ENCODE measurements at places on chromosomes 13 and 19.
A peak's percentile ranks its signal among the peaks of the same experiment; 100 is the strongest.

- no peak for DNase-seq
Observed at GRCh38 chr13:66087269-66087710, 1142.8 kb downstream of the PCDH9 start.

GRCh38 chr13:80877209-80877943 lies 536.5 kb upstream of the SPRY2 start:
- no peak for DNase-seq

DNA sequence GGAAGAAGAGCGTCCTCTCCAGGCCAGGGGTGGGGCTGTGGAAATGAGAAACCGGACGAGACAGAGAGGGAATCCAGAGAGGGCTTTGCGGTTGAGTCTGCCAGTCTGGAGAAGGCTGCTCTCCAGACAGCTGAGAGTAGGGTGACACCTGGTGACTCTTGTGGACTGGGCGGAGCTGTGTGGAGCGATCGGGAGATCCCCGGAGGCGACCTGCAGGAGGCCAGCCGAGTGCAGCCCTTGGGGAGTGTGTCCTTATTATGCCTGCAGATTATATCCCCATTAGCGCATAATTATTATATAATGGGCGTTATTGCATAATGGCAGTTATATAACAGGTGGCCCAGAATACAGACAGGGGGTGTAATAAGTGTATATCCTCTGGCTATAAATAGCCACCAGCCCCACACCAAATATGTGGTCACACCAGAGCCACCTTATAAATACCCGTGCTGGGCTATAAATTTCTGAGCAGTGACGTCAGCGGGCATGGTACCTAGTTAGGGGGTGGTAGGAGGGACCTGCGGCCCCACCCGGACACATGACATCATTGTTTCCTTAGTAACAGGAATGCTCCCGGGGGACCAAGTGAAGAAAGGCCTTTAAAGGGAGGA lies 41.2 kb downstream of the NFIX start:
- no peak for DNase-seq

- DNase-seq = no peak
Observed at GRCh38 chr19:8460516-8461298, 15.9 kb downstream of the HNRNPM start.

DNA sequence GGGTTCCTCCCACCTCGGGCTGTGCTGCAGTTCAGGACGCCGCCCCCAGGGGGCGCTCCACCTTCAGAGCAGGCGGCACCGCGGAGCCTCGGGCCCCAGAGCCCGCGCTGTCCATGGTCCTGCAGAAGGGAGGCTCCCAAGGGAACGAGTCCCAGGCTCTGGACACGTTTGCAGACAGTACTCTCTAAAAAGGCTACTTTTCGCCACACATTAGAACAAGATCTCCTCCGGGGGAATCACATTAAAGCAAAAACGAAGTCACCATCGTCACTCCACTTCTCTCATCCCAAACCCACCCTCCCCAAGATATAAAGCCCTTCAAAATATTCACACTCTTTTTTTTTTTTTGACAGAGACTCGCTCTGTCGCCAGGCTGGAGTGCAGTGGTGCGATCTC lies 4.6 kb upstream of the SIGLEC10 start:
- DNase-seq = peak; percentile 85

GRCh38 chr13:50171590-50172282 lies 156.5 kb downstream of the KCNRG start:
- DNase-seq = no peak

GRCh38 chr19:35217649-35217990 lies 10.9 kb downstream of the FAM187B start:
- no peak for DNase-seq

GRCh38 chr19:53927739-53928138 lies 18.7 kb downstream of the CACNG7 start:
- DNase-seq = no peak

DNA sequence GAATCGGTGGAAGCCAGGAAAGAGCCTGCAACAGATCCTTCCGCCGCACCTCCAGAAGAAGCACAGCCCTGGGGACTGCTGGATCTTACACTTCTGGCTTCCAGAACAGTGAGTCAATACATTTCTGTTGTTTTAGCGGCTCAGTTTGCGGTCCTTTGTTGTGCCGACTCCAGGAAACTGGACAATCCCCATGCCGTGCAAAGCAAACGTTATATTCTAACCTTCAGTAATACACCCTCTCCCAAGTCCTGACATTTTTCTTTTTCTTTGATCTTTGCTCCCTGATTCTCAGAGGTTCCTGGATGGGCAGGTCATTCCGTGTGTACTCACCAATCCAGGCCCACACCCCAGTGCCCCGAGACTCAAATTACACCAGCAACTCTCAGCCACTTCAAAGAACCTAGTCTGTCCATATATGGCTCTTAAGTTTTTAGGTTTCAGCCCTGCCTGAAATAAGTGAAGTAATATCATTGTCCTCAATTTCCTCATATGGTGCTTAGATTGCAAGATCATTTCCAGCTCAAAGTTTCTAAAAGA lies 387.1 kb upstream of the SGCG start:
- DNase-seq = no peak

DNA sequence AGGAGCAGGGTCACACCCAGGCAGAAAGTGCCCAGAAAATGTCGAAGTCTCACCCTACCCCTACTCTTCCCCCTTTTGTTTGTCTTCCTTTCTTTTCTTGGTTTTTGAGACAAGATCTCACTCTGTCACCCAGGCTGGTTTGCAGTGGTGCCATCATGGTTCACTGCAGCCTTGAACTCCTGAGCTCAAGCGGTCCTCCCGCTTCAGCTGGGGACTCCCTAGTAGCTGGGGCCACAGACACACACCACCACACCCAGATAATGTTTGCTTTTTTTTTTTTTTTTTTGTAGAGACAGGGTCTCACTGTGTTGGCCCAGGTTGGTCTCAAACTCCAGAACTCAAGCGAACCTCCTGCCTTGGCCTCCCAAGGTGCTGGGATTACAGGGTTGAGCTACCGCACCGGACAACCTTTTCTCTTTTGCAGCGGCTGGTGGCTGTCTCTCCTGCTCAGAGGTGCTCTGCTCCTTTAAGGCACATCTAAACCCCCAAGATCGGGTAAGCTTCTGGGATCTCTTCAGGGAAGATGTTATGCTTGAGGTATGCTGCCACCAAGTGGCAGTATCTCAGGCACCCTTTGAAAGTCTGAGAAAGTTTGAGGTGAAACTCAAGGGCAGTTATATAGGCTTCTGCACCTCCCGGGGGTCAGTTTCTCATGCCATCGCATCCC lies 22.4 kb upstream of the EBI3 start:
- no peak for DNase-seq

- DNase-seq = peak; percentile 61
Observed at GRCh38 chr19:55486971-55487923, 989 bp upstream of the SSC5D start.

DNA sequence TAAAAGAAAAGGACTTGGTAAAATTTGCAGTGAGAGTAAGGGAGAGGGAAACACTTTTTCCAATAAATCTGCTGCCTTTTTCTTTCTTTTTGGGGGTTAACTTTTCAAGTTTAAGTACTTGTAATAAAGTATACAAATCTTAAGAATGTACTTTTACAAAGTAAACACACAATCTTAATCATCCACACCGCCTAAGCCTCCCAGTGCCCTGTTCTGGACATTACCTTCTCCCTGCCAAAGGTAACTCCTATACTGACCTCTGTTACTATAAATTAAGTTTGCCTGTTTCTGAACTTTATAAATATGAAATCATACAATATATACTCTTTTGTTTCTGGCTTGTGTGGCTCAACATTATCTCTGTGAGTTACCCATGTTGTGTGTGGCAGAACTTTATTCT lies 137.9 kb downstream of the RGCC start:
- DNase-seq = no peak

GRCh38 chr19:31271306-31271911 lies 77.8 kb downstream of the TSHZ3 start:
- DNase-seq = no peak

DNA sequence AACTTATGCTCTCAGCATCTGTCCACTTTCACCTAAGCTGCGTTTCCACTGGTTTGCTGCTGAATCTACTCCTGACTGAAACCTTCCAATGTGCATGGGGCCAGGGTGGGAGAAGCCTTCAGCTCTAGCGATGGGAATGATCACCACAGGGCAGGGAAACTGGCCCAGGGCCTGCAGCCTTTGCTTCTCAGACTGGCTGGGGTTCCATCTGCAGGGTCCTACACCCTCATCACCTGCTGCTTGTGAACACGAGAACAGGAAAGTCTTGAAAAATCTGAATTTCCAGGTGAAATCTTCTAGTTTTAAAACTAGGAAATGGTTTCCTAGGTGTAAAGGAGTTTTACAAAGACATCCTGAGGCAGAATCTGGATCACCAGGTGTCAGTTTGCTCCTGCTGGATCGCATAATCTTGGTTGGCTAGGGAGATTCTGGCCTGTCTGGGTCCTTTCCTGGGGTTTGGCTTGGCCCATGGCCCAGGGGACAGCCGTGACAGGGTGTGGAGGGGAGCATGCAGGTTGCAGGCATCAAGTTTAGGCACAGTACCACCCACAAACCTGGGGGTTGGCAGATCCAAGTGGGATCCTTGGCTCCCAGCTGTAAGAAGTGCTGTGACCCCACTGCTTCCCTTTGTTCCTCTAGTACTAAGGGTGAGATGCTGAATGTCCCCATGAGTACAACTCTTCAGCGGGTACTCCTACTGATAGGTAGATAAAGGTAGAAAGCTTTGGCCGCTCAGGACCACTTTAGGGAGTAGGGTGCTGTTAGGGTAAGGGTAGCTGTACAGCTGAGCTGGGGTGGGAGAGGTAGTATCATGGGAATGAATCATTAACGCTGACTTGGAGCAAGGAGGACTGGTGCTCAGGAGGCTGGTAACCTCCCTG lies 1.8 kb upstream of the UBE2M start:
- no peak for DNase-seq

DNA sequence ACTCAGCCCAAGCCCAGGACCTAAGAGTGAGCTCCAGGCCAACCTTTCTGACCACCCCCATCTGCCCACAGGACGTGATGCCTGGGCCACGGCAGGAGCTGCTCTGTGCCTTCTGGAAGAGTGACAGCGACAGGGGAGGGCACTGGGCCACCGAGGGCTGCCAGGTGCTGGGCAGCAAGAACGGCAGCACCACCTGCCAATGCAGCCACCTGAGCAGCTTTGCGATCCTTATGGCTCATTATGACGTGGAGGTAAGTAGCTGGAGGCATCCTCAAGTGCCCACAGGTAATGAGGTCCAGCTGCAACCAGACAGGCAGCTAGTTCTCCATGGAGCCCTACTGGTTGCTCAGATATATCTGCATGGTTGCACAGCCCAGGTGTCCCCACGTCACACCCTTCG lies 14.8 kb downstream of the DDX39A start:
- DNase-seq = no peak

DNA sequence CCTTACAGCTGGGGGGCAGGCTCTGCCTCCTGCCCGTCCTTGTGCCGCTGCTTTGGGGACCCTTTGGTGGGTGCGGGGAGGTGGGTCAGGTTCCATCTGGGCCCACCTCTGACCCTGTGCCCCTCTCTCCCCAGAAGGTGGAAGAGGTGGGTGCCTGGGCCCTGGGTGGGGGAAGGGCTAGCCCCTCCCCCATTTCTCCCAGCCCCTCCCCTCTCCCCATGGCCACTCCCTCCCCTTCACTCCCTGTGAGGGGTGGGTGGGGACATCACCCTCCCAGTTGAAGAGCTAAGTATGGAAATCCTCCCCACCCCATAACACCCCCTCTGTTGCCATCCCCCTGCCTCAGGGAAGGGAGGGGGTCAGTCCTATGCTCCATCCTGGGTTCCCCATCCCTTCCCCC lies 14.2 kb downstream of the ARHGEF1 start:
- DNase-seq = no peak

- DNase-seq = no peak
Observed at GRCh38 chr13:50001287-50001686, 4.4 kb downstream of the TRIM13 start.

DNA sequence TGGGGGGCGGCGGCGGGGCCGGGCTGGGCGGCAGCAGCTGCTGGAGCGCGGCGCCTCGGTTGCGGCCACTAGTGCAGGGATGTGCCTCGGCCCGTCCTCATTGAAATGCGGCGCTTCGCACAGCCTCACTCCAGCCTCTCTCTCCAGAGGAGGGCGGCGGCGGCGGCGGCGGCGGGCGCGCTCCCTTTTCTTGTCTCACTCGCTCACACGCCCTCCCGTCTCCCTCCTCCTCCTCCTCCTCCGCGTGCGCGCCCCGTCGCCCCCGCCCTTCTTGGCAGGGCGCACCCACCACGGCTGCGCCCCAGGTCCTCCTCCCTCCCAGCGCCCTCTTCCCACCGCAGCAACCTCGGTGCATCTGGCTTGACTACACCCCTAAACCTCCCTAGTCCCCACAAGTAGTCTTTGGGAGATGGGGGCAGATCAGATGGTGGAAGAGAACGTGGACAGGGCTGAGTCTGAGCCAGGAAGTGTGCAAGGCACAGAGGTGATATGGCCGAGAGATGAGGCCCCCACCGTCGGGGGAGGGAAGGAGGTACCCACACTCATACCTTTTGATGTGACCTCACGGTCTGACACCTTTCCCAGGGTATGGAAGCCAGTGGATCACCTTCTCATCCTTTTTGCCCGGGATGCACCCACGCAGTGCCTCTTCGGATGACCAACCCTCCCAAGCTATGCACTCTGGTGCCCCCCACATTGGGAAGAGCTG lies at the start of gene DCLK1:
DCLK1 (minus strand) TSS at position 161 of the 709 bp plus-strand sequence.
- DNase-seq = no peak

- no peak for DNase-seq
Observed at GRCh38 chr19:1216756-1217155, 11.2 kb downstream of the STK11 start.

- DNase-seq = no peak
Observed at GRCh38 chr19:40284251-40284500, 969 bp downstream of the AKT2 start.

DNA sequence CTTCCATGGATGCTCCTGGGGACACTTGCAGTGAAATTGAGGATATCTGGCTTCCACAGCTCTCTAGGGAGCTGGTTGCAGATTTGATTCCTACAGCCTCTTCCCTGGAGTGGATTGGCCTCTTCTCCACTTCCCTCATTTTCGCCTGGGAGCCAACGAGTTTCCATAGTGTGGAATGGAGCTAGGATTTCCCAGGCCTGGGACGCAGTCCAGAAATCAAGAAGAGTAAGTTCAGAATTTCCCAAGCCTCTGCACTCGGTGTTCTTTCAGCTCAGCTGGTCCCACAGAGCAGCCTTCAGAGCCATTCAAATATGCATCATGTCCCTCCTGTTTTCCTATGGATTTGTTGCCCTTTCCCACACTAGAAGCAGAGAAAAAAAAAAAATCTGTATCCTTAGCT lies 68.2 kb downstream of the RAP2A start:
- no peak for DNase-seq

Measured in activated T-cell treated with anti-CD3 and anti-CD28 coated beads for 4 hours (primary cell).